ENCODE measurements at places on chromosomes 7 and 10.

GRCh38 chr7:84196084-84196503 is 1.5 kb upstream of the SEMA3A start:
- DNase-seq, result no peak

DNA sequence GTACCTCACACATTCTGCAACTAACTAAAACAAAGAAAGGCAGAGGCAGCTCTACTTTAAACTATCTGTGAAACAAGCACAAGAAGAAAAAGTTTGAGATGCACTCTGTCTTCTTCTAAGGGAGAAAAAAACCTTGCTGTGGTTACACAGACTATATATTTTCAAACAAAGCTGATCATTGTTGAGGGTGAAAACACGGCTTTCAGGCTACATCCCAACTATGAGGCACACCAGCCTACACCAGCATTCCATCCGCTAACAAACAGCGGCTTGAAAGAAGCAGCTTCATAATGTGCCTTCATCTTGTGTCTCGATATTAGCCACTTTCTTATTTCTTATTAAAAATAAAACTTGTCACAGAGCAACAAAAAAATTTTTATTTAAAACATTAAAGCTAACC is 79.1 kb downstream of the USP6NL start:
- no peak for DNase-seq

DNA sequence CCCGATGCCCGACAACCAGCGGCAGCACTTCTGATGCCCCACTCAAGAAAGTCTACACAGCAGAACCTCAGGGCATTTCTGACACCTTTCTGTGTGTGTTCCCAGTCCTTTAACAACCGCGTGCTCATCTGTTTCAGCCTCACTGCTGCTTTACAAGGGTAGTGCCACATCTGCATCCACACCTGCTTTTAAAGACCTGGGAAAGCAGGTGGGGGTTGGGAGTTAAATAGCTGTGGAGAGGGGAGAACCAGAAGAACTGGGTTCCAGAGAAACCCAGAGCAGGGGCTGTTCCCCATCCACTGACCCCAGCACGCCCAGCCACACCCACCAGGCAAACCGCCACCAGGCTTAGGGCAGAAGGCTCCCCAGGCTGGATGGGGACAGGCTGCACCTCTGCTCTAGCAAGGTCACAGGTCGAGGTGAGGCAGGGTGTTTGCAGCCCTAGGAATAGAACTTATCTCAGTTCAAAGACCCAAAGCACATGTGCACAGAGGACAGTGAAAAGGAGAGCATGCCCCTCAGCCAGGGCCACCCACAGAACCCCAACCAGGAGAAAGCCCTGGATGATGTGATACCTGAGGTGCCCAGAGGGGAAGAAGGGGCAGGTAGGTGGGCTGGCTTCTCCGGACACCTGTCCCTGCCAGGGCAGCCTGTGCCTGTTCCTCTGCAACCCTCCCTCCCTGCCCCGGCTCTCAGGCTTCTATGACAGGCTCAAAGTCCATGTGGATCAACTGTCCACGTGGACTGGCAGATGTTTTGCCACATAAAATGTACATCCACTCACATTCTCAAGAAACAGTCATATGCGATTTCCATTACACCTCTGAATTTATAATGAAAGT is 51.3 kb downstream of the COBL start:
- no peak for DNase-seq

DNA sequence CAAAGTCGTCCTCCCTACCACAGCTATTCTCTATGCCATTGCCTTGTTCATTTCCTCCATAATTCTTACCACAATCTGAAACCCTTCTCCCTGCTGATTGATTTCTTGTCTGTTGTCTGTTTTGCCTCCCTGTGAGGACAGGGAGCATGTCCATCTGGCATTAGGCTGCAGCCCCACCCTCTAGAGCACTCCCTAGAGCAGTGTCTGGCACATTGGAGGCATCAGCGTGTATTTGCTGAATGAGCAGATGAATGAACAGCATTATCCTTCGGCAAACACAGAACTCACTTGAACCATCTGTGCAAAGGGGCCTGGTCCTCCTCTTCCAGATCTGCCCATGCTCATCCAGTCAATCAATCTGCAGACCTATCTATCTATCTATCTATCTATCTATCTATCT is 5.1 kb upstream of the DMBT1 start:
- no peak for DNase-seq

DNA sequence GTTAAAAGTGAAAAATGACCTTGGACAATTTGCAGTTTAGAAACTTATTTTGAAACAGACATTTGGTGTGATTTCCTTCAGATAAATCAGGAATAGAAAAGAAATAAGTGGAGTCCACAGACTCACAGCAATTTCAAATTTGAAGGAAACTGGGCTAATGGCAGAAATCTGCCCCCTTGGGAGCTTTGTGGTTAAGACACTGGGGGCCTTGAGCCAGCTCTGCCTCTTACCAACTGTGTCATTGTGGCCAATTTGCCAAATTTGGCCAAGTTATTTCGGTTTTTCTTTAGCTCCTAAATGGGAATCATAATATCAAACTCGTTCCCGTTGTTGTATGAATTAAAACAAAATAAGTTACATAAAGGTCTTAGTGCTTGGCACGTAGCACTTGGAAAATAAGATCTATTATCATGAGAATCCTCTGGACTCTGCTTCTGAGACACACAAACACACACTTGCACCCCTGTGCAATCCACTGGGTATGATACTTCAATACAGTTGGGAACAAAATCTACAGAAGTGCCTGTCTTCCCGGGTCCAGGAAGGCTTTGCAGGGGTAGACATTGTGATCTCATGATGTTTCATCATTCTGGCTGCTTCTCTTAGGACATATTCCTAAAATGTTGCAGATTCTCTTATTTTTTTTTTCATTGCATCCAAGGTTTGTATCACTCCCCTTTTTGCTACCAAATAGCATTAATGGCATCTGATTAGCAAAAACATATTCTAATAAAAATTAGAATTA is 4.9 kb downstream of the ARMC3 start:
- no peak for DNase-seq

DNA sequence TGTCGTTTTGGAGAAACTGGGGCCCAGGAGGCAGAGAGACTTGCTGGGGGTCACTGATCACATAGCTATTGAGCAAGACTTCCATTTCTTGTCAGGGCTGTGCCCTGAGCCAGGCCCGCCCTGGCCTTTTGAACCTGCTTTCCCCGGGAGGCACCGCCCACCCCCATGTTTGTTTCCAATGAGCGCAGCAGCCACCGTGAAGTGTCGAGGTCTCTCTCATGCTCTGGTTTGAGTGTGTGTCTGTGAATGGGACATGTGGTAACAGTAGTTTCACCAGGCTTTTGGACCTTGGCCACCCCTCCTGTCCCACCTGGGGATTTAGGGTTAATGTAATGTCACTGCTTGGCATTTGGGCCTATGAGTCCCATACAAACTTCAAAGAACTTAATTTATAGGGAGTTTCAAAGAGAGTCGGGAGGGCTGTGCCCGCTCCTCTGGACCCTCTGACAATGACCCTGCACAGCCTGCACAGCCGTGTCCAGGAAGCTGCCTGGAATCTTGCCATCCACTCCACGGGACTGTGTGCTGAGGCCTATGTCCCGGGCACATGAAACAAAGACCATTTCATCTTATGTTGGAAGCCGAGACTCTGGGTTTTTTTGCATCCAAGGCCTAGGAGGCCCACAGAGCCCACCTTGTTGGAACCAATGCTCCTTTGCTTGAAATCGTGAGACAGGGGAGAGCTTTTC is 6.3 kb downstream of the PRF1 start:
- no peak for DNase-seq

DNA sequence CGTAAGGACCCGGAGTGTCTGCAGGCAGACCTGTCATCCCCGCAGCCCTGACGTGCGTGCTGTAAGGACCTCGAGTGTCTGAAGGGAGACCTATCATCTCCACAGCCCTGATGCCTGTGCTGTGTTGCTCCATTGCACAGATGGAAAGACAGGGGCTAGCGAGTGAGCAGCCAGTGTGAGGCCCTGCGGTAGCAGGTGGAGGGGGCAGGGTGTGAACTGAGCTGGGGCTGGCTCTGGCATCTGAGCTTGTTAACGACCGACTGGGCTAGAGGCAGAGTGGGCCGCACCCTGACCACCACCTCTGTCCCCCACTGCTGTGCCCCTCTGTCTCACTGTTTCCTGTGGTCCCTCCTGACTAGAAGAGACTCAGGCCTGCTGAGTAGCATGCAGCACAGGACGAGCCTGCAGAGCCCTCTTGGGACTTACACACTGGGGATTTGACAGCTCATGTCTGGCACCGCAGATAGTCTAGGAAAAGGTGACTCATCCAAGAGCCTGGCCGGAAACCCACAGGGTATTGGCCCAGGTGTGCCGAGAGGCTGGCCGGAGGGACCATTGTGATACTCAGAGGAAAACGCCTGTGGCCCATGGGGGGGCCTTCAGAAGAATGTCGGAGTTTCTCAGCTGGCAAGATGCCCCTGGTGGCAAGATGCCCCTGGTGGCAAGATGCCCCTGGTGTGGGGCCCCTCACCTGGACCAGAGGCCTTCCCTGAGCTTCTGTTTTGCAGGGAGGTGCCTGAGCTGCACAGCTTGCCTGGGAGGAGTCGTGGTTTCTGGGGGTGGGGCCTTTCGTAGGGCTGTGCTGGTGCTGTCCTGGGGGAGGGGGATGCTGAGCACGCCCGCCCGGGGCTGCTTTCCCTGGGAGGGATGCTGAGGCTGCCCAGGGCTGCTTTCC is 34.3 kb downstream of the INPP5A start:
- DNase-seq, result peak; percentile 37

DNA sequence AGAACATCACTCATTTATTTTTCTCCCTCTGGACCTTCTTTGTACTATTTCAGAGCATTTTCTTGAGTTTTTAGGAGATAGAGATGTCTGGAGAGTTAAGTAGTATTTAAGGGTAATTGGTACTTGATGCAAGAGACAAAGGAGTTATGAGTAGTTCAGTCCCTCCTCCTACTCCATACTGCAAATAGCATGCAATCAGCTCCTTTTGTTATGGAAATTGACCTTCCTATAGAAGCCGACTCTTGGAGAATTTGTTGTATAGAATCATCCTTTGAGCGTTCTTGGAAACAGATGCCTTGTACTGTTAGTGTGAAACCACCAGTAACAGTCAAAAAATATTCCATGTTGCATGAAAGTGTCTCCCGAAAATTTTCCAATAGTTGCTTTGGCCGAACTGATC is 428.2 kb upstream of the GALNT17 start:
- DNase-seq, result no peak

DNA sequence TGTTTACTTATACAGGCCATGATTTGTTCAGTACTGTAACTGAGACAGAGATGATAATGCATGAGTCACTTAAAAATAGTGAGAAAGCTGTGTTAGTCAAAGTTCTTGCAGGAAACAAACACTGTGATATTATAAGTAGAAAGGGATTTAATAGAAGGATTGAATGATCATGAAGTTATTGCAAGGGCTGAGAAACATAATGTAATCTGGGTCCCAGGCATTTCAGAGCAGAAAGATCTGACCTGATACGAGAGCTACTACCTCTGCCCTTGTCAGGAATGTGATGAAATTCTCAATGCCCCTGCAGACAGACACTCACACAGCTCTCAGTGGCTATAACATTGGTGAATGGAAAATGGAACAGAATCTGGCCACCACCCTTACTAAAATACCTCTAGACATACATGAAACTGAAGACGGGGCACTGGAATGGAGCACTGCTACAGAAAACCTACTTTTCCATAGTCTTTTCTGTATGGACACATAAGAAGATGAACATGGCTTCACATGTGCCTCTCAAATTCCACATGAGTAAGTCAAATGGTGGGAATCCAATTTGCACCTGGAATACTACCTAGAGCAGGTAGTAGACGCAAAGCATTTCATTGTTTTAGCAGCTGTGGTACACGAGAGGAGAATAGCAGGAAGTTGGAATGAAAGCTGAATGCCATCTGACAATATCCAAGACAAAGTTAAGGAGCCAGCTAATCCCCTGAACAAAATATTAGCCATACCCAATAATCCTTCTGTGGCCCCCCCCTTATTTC is 19.1 kb upstream of the VWDE start:
- DNase-seq, result no peak

DNA sequence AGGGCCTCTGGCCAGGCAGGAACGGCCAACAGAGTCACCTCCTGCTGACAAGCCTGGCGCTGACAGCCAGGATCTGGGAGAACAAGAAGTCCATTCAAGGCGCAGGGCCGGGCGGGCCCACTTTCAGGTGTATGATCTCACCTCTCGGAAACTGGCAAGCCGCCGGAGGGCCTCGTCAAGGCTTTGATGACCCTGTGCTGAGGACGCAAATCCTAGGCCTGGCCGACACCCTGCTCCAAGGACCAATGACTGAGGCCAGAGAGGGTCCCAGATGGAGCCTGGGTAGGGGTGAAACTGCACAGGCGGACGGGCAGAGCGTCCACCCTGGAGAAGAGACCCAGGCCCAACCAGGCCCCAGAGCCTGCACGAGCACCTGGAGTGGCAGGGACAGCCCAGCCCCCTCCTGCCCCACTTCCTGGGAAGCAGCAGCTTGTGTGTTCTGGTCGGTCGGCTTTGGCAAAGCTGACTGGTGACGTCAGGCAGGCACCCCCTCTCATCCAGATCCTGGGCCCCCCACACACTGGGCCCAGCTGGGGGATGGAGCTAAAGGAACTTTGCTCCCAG is 30.6 kb downstream of the MYL10 start:
- DNase-seq, result no peak

GRCh38 chr7:30471205-30471604 is 7.4 kb downstream of the NOD1 start:
- DNase-seq, result no peak

All from stimulated activated CD8-positive, alpha-beta memory T cell treated with anti-CD3 and anti-CD28 coated beads, Interleukin-12 subunit alpha, Interleukin-12 subunit beta, amount 100 ng/mL, for 4 hours (primary cell).